ENCODE measurements at places on chromosomes 11 and 22.

DNA sequence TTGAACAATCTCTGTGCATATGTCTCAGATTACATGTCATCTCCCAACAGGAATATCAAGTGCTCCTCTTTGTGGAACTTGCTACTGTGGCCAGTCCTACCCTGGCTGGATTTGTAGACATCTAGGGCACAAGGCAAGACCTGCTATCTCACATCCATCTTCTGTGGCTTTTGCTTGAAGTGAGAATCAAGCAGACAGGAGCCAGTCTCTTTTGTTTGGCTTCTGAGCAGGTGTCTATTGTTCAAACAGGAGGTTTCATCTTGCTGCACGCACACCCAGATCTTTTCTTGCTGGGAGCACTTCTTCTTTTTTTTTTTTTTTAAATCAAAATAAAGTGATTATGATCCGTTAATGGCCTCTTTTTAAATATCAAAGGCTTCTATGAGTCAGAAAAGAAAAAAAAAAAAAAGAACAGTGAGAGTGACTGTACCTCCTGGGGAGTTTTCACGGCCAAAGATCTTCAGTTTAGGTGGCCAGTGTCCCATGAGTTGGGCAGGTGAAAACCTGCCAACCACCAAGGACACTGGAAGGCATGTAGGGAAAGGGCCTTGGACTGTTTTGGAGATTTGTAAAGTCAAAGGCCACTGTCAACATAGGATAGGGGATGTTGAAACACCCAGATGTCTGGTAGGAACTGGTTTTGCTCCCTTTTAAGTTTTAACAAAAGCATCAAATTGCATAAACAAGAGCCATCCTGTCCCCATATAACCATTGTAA, 78.1 kb downstream of the CD44 start:
- DNase-seq: no peak

DNA sequence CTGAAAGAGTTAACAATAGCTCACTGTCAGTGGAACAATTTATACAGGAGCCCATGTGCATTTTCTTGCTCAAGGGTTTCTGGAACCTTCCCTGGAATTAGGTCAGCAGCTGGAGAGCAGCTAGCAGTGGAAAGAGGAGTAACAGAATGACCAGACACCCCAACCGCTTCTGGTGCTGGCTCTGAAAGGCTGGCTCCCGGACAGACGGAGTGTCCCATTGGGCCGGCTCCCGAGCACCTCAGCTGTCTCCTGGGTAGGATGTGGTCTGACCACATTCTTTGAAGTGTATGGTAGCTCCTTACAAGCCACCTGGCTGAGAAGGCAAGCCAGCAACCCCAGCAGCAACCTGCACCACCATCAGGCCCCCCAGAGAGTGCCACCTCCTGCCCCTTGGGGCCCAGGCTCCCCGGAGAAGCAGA, 44.7 kb downstream of the ABTB2 start:
- no peak for DNase-seq

DNA sequence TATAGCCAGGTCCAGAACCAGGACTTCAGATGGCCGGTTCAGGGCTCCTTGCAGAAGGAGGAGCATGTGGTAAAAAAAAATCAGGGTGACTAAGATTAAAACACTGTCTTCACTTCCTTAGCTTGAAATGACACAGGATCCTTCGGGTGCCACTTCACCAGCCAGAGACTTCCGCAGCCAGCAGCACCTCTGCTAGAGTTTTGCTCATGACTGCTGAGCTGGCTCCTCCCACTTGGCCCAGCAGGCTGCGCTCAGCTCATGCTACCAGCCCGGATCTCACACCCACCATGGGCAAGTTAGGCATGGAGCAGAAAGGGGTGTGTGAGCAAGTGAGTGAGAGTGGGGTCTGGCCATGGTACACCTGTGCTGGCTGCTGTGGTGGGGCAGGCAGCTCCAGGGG, 6.6 kb upstream of the MS4A18 start:
- no peak for DNase-seq

GRCh38 chr11:74929431-74930363, 19.2 kb downstream of the XRRA1 start:
- peak; percentile 31 for DNase-seq

GRCh38 chr11:61749591-61750217, 2.7 kb upstream of the MYRF start:
- peak; percentile 91 for DNase-seq

- DNase-seq: no peak
Measured at GRCh38 chr11:129766898-129767604, 48.6 kb upstream of the TMEM45B start.

DNA sequence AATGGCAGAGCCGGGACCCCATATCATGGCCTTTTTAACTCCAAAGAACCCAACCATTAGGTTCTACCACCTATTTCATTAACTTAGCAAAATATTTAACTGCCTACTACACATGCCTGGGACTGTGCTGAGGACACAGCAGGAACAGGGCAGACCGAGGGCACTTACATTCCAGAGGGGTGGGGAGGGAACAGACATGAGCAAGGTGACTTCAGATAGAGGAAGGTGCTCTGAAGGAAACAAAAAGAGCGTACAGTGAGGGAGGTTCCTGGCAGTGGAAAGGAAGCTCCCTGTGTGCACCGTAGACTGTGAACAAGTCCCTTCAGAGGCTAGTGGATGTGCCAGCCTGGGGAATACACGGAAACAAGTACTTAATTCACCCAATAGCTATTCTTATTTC, 82.8 kb downstream of the NAT10 start:
- DNase-seq: no peak

- DNase-seq: no peak
Measured at GRCh38 chr11:61784506-61784805, 7.9 kb downstream of the TMEM258 start.

GRCh38 chr11:2164861-2165555, 4.0 kb upstream of the INS start:
- DNase-seq: no peak

DNA sequence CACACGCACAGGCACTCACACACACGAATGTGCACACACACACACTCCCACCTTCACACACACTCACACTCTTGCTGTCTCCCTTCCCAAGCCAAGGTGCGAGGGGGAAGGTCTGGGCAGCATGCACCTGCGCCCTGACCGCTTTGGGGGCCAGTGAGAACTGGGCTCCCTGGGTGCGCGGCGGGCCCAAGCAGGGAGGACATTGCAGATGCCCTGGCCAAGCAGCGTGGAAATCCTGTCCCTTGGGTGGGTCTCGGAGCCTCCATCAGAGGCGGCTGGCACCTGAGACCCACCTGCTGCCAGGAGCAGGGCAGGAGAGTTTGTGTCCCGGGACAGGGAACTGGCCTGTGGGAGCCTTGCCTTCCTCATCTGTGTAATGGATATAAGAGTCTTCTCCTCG, 3.3 kb downstream of the CD81 start:
- DNase-seq: no peak

DNA sequence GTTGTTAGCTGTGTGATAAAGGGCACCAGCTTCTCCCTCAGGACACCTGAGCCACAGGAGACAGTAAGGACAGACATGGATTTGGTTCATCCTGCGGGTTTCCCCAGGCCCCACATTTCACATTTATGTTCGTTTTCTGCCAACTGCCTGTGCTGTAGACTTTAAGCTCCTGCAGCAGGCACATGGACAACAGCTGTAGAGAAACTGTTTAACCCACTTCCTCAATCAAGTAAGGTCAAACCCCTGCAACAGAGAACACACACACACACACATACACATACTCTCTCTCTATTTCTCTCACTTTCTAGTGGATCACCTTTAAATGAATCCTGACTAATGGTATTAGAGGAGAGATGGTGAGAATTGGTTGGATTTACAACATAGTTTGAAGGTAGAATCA, 90.7 kb downstream of the C11orf87 start:
- DNase-seq: no peak
